WTC11 (cell line): ENCODE measurements at places on chromosomes 1 and 21.

- DNase-seq: no peak
Measured at GRCh38 chr1:26915204-26915842, 1.5 kb upstream of the NR0B2 start.

GRCh38 chr1:50490640-50491039 lies 67.4 kb upstream of the DMRTA2 start:
- no peak for DNase-seq

GRCh38 chr1:42259059-42259738 lies 75.8 kb downstream of the FOXJ3 start:
- no peak for DNase-seq

DNA sequence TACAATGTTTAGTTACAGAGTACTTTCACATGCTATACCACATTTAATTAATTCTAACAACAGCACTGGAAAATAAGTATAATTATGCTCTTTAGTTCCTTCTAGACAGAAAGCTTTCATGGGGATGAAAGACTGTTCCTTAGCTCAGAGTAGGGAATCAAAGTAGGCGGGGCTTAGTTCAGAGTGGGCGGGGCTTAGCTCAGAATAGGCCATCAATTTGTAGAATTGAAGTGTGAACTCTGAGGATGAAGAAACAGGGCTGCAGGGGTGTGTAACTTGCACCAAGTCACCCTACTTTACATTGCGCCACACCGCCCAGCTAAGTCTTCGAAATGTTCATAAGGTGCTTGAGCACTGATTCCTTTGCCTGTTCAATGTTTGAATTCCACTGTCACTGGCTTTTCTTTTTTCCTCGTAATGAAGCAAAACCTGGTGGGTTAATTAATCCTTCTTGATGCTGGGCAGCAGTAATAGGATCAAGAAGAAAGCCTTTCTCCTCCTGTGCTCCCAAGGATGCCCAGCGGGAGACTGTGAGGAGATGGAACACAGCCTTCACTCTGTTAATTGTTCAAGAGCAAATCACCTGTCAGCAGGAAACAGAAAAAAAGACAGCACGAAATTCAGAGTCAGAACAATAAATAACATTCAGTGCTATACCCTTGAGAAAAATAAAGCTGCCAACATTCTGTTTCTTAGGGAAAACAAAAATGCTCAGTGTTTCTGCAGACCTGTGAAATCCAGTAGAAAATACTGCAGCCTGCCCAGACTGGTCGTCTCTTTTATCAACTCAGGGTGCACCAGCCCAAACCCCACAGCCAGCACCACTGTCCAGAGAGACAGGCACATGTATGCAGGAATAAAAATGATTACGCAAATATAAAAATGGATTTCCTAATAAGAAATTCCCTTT lies 66.5 kb upstream of the CAMK1G start:
- DNase-seq: peak; percentile 48

DNA sequence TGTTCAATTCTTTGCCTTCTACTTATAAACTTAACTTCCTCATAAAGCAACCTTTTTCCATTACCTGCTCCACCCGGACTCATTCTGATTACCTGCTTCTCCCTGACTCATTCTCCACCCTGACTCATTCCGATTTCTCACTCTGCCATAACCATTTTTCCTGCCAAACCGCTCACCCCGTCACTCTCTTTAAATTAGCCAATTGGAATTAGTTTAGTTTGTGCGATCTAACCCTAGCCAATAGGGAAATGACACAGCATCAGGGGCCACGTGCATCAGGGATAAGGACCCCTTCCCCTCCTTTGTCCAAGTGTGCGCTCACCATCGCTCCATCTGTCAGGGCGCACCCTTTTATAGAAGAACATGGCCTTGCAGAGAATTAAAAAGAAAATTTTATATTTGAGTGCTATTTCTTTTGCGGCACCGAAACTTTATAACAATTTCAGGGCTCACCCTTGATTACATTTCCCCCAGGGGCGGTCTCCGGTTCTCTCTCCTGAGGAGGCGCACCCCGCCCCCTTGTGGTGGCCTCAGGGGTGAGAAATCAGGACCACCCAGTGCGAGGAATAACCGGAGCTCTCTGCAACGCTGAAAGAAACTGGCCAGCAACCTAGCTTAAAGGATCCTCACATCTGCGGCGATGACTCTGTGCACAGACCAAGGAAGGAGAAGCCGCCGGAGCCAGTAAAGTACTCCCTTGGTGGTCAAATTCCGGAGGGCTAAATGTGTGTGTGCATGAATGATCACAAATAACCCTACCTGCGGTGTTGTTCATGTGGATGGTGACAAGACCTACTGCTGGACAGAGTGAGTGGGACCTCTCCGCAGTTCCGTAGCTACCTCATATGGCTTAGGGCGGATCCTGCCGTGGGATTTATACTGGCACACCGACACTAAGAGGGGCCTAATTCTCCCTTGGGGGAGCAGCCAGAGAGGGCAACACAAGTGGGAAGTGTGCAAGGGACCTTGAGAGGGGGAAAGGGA lies 30.3 kb upstream of the CBR3 start:
- peak; percentile 88 for DNase-seq

GRCh38 chr1:112527266-112528010 lies 18.7 kb downstream of the WNT2B start:
- DNase-seq: no peak

GRCh38 chr21:31671931-31672330 lies 12.4 kb downstream of the SOD1 start:
- no peak for DNase-seq

GRCh38 chr1:61111084-61112004 lies 29.0 kb downstream of the NFIA start:
- no peak for DNase-seq

GRCh38 chr1:54650417-54650816 lies 8.8 kb downstream of the MROH7 start:
- no peak for DNase-seq

- DNase-seq: no peak
Measured at GRCh38 chr21:32562915-32563314, 22.4 kb downstream of the TCP10L start.

- no peak for DNase-seq
Measured at GRCh38 chr1:89951766-89952604, 42.9 kb upstream of the ZNF326 start.

DNA sequence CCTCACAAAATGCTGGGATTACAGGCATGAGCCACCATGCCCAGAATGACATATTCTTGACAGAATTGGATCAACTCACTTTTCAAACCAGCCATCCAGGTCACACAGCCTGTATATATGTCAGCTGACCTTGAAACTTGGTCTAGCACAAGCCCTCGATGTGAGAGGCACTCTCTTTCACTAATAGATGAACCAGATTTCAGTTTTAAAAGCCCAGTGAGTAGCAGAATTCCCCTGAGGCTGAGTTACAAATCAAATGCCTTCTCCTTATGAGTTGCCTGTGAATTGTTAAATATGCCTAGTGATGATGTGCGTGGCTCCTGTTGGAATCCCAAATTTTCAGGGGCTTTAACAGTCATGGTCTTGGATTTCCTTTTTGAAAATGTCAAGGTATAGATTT lies 88.7 kb downstream of the CD247 start:
- DNase-seq: no peak

DNA sequence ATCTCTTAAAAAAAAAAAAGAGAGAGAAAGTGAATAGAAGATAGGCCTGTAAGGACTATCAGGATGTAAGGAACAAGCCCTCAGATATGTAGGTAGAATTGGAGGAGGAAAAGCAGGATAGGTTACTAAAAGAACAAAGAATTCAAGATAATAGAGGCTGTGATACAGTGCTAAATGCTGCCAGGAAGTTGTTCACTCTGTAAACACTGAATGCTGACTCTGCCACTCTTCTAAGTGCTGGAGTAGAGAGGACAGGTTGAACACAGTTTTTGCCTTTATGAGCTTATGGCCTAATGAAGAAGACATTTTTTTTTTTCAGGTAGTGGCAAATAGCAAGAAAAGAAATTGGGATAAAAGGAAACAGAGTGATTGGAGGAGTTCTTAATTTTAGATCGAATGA lies 90.6 kb upstream of the ZNF678 start:
- DNase-seq: no peak

GRCh38 chr1:180923021-180923841 lies 10.5 kb downstream of the KIAA1614 start:
- DNase-seq: peak; percentile 80

DNA sequence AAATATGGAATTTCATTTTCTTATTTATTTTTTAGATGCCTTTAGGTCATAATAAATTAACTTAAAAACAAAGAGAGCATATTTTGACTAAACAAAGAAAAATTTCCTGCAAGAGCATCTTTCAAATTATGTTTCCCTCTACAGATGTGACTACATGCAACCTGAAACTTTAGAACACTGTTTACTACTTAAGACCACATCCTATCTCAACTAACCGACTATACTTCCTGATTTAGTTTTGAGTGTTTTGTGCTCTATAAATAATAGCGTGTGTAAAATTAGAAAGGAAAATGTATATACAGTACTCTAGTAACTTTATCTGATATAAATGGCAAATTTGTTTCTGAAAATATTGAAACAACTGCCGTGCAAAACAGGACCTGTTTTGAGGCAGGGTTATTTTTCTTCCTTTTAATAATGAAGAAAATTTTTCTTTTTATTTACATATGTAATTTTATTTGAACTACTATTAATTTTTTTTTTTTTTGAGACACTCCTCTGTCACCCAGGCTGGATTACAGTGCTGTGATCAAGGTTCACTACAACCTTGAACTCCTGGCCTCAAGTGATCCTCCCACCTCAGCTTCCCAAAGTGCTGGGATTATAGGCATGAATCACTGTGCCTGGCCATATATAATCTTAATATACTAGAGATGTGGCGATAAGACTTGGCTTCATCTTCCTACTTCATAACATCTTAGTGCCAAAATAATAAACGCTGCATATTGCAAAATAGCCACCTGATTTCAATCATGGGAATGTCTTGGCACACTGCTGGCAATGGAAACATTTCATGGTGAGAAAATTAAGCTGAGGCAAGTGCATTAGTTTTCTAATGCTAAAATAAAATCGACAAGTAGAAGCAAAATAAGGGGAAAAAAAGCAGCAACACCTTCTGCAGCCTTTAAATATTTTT lies 12.3 kb downstream of the ZRANB2 start:
- no peak for DNase-seq

DNA sequence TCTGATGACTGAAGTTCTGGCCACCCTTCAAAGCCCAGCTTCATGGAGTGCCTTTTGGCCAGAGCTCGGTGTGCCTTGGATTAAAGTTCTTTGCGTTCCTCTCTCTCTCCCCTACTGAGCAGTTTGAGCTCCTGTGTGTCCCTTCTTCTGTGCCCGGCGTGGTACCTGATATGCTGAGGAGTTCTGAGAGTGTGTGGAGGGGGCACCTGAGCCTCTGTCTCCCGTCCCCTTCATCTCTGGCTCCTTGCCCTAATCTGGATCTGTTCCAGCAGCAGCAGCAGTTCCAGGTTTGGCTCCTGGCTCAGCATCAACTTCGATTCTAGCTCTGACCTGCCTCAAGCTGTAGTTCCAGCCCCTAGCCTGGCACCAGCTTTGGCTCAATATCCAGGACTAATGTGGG lies 25.1 kb upstream of the MYCL start:
- no peak for DNase-seq

- no peak for DNase-seq
Measured at GRCh38 chr1:169487133-169487532, 1.4 kb upstream of the SLC19A2 start.

DNA sequence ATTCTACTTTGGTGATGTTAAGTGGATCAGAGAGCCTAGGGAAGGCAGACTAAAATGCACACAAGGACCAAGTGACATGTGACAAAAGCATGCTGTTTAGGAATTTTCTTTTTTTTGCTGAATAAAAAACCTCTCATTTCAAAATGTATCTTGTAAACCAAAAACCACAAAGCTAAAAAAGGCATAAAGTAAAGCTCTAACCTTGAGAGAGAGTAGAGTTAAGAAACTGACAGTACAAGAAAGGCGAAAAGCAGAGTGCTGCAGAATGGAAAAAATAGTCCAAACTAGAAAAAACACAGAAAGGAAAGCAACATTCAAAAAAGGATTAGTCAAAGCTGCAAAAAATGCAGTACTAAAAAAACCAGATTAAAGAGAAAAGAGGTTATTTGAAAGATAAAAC lies 76.5 kb downstream of the EPS15 start:
- no peak for DNase-seq

DNA sequence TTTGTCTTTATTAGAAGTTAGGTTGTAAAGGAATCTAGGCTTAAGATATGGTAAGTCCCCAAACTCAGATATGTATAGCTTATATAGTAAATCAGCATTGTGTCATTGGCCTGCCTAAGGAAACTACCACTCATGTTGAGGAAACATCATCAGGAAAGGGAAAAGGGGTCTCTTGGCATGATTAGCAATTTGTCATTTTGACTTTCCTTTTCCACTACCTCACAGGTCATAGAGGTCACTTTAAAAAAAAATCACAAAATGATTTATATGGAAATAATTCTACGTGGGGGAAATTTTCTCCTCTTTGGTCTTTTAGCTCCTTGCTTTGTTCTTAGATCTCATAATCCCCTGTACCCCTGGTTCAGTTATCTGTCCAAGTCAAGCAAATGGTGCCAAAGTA lies 213.5 kb downstream of the RPS6KC1 start:
- no peak for DNase-seq

- DNase-seq: no peak
Measured at GRCh38 chr1:8651236-8651890, 166.1 kb downstream of the RERE start.

GRCh38 chr21:34670220-34670961 lies 1.6 kb downstream of the CLIC6 start:
- peak; percentile 56 for DNase-seq
